HEK293T (cell line): ENCODE measurements at places on chromosomes 12 and 14.

GRCh38 chr14:92586963-92587699 is 73.5 kb downstream of the RIN3 start:
- no peak for DNase-seq

GRCh38 chr12:113833422-113833821 is 132.7 kb downstream of the RBM19 start:
- no peak for DNase-seq

- DNase-seq, result no peak
These were observed 41.9 kb downstream of the PSMA6 start for GRCh38 chr14:35333797-35334743.

GRCh38 chr14:29724991-29725390 is 202.7 kb downstream of the PRKD1 start:
- peak; percentile 9 for DNase-seq

GRCh38 chr12:57810450-57810849 is 8.1 kb downstream of the AVIL start:
- DNase-seq, result no peak

- no peak for DNase-seq
These were observed 20.4 kb downstream of the GPR65 start for GRCh38 chr14:88025313-88025712.

- DNase-seq, result no peak
These were observed 64.7 kb upstream of the JDP2 start for GRCh38 chr14:75363130-75363529.

DNA sequence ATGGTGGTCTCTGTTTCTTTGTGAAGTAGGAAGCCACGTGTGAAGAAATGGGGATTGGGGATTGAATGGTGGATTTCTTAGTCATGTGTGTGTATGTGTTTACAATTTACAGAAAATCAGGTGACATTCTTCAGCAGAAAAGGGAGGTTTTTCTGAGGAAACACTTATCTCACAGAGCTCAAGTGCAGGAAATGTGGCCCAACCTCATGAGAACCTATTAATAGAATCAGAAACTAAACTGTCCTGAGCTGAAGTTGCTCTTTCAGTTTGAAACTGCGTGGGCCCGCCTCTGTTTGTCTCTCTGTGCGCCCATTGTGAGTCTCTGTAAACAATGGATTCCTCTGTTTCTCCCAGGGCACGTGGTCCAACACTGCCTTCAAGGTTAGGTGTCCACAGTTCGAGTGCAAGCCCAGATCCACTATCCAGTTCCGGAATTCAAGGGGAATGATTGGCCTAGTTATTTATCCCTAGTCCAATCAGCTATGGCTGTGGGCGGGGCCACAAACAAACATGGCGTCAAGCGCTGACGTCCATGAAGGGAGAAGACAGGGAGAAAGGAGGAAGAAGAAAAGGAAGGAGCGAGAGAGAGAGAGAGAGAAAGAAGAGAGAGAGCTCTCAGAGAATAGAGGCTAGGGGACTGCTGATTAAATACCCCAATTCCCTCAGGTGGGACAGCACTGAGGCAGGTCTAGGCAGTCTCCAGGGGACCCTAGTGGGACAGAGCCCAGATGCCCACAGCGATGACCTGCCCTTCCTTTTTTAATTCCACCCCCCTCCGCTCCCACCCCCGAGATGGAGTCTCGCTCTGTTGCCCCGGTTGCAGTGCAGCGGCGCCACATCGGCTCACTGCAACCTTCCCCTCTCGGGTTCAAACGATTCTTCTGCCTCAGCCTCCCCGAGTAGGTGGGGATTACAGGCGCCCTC is 31.4 kb upstream of the C12orf76 start:
- DNase-seq, result no peak

GRCh38 chr14:73749706-73750530 is 35.7 kb upstream of the PNMA1 start:
- no peak for DNase-seq

GRCh38 chr12:108640802-108641445 is 7.2 kb upstream of the SELPLG start:
- no peak for DNase-seq

DNA sequence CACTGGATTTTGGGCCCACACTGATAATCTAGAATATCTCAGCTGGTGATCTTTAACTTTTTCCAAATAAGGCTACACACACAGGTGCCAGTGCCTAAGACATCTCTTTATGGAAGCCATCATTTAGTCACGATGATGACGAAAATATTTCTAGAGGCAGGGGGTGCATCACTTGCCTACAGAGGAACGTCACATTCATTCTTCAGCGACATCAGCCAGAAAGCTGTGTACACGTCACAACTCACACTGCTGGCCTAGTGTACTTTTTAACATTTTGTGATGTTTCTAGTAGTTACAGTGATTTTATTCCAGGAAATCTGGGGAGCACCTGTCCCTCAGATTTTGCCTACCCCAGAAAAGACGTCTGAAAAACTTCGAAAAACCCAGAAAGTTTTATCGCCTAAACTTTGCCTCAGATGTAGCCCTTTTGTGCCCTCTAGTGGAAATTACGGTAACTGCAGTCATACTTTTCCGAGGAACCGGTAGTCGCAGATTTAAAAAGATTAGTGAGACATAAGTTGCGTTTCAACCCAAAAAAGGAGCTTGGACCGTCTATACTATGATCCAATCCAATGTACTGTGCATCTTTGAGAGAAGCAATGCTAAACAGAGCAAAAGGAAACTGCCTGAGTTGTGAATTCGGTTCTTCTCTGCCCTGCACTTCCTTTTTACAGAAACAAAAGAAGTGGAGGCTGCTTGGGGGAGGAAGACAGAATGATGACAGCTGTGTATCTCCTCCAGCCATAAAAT is 64.3 kb upstream of the STON2 start:
- peak; percentile 51 for DNase-seq

- no peak for DNase-seq
These were observed 35.3 kb downstream of the METAP2 start for GRCh38 chr12:95509300-95509699.

GRCh38 chr14:74938531-74939495 is 15.8 kb upstream of the RPS6KL1 start:
- no peak for DNase-seq

GRCh38 chr12:55891310-55891709 is 36.4 kb downstream of the PYM1 start:
- DNase-seq, result no peak

DNA sequence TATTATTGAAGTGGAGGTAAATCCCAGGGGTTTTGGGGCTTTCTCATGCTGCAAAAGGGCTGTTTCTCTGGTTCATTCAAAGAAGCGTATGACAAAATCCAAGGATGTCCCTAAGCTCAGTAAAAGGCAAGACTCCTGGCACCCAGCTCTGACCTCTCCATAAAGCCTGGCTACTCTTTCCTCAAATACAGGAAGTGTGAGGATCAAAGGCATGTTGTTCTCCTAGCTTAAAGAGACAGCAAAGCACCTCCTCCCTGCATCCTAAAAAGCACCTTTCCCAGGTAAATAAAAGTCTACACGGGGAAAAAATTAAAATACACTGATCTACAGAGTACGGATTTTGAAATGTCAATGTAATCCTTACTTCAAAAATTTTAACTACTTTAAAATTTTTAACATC is 118.6 kb downstream of the LMNTD1 start:
- no peak for DNase-seq

DNA sequence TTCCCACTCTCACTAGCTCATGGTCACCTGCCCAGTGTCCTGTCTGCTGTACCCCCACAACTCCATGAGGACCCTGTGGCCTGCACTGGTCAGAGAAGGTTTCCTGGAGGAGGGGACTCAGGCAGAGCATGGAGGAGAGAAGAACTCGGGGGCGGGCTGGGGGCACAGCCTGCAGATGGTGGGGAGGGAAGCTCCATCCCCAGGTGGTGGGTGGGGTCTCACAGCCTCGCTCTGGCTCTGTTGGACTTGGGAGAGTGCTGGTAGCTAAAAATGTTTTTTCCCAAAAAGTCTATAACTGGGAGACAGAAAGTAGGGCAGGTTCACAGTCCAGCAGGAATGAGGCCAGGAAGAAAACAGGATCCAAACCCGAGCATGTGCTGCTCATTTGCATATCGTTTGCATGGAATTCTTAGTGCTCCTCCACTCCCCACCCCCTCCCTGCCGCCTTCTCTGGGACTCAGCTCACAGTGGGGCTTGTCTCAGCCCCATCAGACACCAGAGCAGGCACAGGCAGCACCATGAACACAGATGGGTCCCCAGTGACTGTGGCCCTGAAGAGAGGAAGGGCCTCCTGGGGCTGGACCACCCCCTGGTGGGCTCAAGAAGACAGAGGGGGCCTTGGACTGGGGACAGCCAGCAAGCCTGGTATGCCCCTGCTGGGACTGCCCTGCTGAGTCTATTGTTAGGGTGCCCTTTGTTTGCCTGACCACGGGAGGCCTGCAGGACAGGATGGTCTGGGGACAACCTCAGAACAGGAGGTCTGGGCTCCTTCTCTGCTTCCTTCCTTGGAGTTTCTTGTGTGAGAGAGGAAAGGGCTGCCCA is 67.0 kb upstream of the SFSWAP start:
- DNase-seq, result no peak

GRCh38 chr12:67589078-67589477 is 59.5 kb upstream of the DYRK2 start:
- no peak for DNase-seq

DNA sequence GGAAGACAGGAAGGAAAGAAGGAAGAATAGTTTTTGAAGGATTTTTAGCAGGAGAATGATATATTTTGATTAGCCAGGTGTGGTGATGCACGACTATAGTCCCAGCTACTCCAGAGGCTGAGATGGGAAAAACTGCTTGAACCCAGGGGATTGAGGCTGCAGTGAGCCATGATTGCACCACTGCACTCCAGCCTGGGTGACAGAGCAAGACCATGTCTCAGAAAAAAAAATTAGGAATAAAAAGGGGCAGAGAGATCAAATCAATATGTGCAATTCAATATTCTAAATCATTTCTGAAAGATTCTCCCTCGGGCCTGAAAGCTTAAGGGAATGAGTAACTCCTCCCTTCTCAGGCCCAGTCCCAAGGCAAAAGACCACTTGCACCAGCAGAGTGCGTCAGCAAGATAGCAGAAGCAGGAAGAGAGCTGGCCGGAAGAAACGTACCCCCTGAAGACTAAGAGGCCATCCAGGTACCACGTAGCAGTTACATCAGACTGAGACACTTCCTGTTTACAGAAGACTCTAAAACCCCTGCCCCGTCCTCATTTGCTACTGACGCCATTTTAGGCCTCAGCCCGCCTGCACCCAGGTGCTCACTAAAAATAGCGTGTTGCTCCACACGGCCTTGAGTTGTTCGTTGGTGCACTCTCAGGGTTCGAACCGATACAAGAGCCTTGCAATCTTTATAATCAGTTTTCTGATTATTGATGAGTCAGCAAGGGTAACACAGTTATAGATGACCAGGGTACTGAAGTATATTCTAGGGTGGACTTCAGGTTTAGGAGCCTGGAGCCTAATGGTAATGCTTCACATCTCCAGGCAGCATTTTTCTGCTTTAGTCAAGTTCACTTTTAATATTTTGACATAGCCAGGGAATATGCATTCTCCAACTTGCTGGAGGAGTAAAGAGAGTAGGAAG is 57.7 kb upstream of the CSRP2 start:
- DNase-seq, result no peak

DNA sequence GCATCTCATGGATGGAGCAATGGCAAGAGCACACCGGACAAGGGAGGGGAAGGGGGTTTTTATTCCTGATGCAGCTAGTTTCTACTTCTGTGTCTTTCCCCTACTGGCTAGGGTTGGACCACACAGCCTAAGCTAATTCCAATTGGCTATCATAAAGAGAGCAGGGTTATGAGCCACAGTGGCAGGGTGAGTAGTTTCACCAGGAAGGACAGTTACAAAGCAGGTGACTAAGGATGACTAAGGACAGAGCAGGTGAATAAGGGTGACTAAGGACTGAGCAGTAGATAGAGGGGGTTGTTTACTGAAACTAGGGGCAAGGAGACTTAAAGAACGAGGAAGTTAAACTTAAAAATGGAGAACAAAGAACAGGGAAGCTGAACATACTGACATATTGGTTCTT is 321.4 kb upstream of the SEL1L start:
- DNase-seq, result no peak

GRCh38 chr14:83548061-83548839 is 1981.7 kb upstream of the FLRT2 start:
- DNase-seq, result no peak

- DNase-seq, result no peak
These were observed 224.4 kb downstream of the NUBPL start for GRCh38 chr14:31785574-31785973.
